ENCODE measurements at places on chromosomes 4 and X. TPM values are rescaled to one million over a fixed set of nuclear protein-coding genes. Genes with fewer than 3 reads are reported as not detected.

DNA sequence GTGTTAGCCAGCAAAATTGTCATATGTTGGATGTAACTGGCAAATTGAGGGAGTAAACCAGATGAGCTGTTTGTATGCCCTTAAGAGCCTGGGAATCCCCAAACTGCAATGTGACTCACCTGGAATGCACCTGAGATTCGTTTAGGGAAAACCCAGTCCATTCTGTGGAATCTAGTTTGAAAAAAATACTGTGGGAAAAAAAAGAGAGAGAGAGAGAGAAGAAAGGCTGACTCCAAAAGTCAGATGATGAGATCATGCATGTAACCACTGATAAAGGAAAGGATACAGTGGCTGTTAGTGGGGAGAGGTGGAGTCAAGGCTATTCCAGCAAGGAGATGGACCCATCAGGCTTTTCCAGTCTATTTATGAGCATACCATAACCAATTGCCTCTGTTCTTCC is 48.5 kb downstream of the SLC9A7 start:
- DNase-seq = no peak

DNA sequence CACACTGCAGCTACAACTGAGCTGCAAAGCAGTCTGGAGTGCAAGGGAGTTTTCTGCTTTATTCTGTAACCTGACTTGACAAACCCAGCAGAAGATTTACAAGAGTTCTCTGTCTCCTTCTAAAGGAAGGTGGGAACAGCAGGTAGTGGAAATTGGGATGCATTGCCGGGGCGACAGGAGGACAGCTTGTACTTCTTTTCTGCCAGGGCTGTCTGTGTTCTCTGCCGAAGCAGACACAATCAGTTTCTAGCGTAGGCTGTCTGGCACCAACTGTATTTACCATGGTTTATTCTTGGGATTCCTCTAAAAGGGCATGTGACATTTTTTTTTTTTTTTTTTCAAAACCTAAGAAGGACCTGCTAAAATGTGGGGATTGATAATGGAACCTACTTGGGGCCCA is 190.8 kb upstream of the GK2 start:
- DNase-seq = no peak

- no peak for DNase-seq
These were observed 7.5 kb downstream of the NUDT6 start for GRCh38 chr4:122914938-122915337.

DNA sequence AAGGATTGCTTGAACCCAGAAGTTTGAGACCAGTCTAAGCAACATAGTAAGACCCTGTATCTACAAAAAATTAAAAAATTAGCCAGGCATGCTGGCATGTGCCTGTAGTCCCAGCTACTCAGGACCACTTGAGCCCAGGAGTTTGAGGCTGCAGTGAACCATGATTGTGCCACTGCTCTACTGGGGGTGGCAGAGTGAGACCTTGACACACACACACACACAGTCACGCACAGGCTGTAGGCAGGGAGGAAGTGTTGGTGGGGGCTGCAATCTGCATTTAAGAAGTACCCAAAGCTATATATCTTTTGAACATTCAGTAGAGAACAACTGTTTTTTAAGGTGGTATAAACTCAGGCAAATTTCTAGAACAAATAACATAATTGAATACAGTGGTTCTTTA is 7.2 kb downstream of the SCRG1 start:
- no peak for DNase-seq

- DNase-seq = no peak
These were observed 19.2 kb downstream of the SLC9A7 start for GRCh38 chrX:46739736-46740135.

GRCh38 chr4:183262776-183263100 is 57.3 kb downstream of the CLDN22 start:
- no peak for DNase-seq

- no peak for DNase-seq
These were observed 17.2 kb downstream of the AFAP1 start for GRCh38 chr4:7922466-7922865.

- DNase-seq = no peak
These were observed 31.3 kb upstream of the ARHGEF38 start for GRCh38 chr4:105520819-105521790.

GRCh38 chrX:9326369-9326768 is 138.5 kb upstream of the TBL1X start:
- no peak for DNase-seq

DNA sequence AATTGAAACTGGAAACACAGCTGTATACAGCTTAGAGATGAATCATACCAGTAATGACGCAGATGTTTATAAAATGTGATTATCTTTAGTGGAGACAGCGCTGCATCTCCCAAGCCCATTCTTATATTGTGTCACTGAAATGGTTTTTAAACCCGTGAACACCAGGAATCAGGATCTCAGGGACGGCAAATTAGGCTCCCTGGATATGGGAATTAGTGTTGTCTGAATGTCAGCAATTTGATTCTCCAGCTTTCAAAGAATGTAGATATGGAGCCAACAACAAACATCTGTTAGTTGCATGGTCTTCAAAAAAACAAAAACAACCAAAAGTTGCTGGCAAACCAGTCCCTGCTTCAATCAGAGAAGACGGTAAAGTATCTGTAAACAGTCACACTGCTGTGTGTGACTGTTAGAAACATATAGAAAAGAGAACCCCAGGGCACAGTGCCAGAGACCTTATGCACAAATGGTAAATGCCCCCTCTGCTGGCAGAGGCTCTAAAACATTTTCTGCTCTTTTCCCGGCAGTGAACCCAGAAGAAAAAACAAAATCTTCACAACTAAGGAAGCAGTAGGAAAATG is 351.9 kb upstream of the FTHL17 start:
- DNase-seq = peak; percentile 31

GRCh38 chr4:53013873-53014775 is 152.0 kb downstream of the RASL11B start:
- DNase-seq = no peak

DNA sequence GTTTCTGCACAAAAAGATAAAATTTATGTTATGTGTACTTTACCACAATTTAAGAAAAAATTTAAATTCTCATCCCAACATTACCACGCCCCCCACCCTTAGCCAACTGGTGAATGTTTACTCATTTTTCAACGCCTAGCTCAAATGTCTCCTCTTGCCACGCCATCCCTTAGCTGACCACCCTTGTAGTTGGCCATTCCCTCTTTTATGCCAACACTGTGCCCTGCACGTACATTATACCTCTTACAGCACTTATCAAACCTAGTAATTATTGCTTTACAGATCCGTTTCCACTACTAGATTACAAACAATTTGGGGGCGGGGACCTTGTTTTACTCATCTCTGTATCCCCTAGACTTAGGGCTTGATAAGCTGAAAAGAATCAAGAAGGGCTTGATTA is 644 bp downstream of the ERCC6L start:
- no peak for DNase-seq

GRCh38 chrX:129013574-129013973 is 509.7 kb downstream of the SMARCA1 start:
- no peak for DNase-seq

DNA sequence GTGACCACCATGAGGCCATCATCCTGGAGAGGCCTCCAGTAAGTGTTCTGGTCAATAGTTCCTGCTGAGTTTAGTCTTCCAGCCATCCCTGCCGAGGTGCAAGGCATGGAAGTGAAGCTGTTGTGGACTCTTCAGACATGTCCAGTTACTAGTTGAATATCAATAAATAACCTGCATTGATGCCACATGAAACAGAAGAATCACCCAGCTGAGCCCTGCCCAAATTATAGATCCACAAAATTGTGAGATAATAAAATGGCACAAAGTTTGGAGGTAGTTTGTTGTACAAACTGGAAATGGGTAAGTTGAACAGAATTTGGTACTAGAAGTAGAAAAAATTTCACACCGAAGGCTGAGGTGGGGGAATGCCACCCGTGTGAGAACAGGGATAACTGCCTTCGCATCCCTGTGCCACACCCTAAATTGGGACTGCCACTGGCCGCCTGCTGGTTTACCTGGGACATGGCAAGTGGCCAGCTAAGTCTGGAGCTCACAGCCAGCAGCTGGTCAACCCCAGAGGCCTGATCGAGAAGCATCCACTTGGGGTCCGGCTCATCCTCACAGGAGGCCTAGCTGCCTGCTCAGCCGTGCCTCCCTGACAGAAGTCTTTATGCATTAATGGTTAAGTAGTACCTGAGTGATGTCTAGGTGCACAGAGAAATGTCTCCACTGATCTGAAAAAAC is 184.5 kb downstream of the SPRY1 start:
- no peak for DNase-seq

- DNase-seq = no peak
These were observed 296.3 kb upstream of the TENM3 start for GRCh38 chr4:181946902-181947301.

DNA sequence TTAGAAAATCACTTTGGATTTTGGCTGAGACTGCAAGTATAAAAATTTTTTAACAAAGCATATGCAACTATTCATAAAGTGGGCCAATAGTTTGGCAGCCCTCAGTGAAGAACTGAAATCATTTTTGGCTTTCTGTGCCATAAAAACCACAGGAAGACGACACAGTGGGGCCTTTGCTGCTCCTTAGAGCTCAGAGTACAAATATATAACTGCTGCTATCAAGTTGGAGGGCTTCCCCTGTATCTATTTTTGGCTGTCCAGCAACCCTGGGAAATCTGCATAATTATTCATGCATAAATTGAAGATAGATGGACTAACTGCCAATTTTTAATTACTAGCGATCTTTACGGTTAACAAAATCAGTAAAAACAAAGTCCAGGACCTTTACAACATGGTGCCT is 51.5 kb upstream of the FTHL17 start:
- no peak for DNase-seq

DNA sequence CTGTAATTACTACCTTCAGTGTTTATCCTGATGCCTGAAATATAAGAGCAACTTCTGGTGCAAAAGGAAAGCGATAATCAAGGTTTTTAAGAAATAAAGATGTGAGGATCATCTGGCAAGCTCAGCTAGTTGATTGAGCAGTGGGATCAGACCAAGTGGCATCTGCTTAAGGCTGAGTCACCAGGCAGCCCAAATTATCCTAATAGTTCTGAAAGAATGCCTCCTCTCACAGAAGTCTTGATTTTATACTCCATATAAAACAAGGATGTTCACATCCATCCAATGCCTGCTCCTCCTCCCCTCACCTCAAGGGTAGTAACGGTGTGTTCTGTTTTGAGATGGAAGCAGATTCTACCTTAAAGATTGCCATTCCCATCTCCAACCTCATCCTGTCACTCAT is 134.5 kb upstream of the RASGEF1B start:
- DNase-seq = no peak

GRCh38 chrX:2342281-2342688 is 158.5 kb downstream of the DHRSX start:
- no peak for DNase-seq

DNA sequence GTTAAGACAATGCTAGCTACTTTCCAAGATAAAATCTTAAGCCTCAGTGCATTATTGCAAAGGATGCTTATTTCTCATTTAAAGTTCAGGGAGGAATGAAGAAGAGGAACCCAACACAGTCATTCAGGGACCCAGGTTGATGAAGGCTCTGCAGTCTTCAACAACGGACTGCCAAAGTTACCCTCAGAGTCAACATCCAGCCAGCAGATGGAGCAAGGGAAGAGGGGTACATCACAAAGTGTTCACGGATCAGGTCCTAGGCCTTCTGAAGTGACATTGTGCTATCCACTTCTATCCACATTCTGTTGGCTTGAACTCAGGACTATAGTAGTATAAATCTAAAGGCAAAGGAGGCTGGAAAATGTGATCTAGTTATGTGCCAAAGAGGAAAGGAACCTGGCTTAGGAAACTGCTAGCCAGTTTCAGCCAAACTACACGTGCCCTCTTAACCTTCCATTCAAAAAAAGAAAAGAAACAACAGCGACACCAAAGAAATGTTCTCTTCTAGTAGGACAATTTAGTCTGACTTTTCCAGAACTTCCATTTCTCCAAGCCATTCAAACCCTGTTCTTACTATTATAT is 28.8 kb downstream of the NKX6-1 start:
- no peak for DNase-seq

DNA sequence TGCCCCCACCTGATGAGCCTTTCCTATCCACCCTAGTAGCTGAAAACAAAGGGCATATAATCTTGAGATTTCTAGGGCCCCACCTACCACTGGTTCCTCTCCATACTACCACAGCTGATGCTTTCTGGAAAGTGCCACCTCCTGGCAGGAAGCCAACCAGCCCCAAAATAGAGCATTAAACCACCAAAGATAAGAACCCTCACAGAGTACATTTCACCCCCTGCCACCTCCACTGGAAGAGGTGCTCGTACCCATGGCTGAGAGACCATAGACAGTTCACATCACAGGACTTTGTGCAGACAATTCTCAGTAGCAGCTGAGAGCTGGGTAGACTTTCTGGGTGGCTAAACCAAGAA is 94.1 kb downstream of the IRS4 start:
- no peak for DNase-seq

- no peak for DNase-seq
These were observed 300.2 kb upstream of the VCX start for GRCh38 chrX:7542587-7543380.

GRCh38 chr4:3514806-3515501 is 17.3 kb downstream of the LRPAP1 start:
- DNase-seq = no peak

DNA sequence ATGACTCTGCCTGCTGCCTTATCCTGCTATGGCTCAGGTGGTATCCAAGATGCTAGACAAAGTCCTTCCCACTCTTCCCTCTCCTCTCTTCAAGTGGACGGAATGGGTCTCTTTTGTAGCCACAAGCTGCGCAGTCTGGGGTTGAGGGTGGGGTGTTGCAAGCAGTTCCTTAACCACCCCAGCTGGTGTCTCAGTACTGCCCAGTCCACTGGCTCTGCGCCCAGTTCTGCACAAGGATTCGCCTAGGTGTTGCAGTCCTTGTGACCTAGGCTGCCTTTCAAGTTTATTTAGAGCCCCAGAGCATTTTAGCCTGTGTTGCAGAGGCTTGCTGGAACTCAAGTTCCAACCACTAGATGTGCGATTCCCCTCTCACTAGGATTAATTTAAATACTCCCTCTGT is 120.7 kb downstream of the NEXMIF start:
- no peak for DNase-seq

GRCh38 chrX:111581086-111581485 is 69.6 kb downstream of the SERTM2 start:
- no peak for DNase-seq

- DNase-seq = no peak
These were observed 46.8 kb upstream of the PITX2 start for GRCh38 chr4:110669663-110670062.

GRCh38 chr4:151553874-151554273 is 144.9 kb downstream of the FHIP1A start:
- no peak for DNase-seq

GRCh38 chrX:134758652-134759051 is 100.4 kb upstream of the PLAC1 start:
- no peak for DNase-seq

- no peak for DNase-seq
These were observed 63.7 kb downstream of the ADAMTS3 start for GRCh38 chr4:72505314-72505744.

USP17L18 gene
- not detected for polyA plus RNA-seq

UGT2B11 gene
- not detected for polyA plus RNA-seq

MAGEA2B gene
- polyA plus RNA-seq = not detected

ATOH1 gene
- polyA plus RNA-seq = not detected

GPC3 gene
- not detected for polyA plus RNA-seq

HAND2 gene
- 3.6 TPM for polyA plus RNA-seq

AGTR2 gene
- not detected for polyA plus RNA-seq

SASH3 gene
- not detected for polyA plus RNA-seq
